Chondrocyte (in vitro differentiated cells): ENCODE measurements at places on chromosomes 6 and 20. TPM values are rescaled to one million over a fixed set of nuclear protein-coding genes. Genes with fewer than 3 reads are reported as not detected.
A peak's percentile ranks its signal among the peaks of the same experiment; 100 is the strongest.

- no peak for DNase-seq
Measured at GRCh38 chr6:57226221-57226620, 4.1 kb upstream of the RAB23 start.

- no peak for DNase-seq
Measured at GRCh38 chr6:16103722-16104121, 25.2 kb upstream of the MYLIP start.

- DNase-seq = no peak
Measured at GRCh38 chr6:747028-747427, 54.1 kb upstream of the EXOC2 start.

GRCh38 chr20:4608861-4609260 lies 112.8 kb upstream of the PRND start:
- DNase-seq = no peak

GRCh38 chr6:149691201-149691600 lies 26.7 kb downstream of the LATS1 start:
- DNase-seq = no peak

GRCh38 chr20:56899506-56899905 lies 270.4 kb downstream of the TFAP2C start:
- no peak for DNase-seq

DNA sequence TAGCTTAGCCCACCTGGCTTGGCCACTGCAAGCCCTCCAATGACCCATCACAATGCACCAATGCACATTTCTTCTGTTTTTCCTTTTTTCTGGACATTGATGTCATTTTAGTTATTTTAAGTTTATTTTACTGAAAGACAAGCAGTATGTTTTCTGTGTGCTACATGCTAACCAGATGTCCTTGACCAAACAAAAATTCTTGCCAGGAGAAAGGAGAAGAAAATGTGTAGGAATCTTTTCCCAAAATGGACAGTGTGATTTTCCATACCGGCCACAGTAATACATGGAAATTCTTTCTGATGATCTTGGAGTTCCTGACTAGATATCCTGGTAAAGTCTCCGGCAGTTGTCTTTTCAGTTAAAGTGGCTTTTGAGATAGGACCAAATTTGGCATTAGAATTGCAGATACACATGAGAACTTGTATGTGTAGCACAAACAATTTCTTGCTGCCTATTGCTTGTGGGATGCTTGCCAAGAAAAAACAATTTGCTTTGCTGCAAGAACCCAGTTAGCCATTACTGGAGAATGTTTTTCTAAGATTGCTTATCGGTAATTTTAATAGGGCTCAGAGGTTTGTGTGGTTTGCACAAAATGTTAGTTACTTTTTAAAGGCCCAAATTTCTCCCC lies 696.5 kb upstream of the CITED2 start:
- no peak for DNase-seq

- DNase-seq = peak; percentile 46
Measured at GRCh38 chr20:48739395-48740291, 88.2 kb downstream of the PREX1 start.

GRCh38 chr20:34951252-34951651 lies 4.4 kb downstream of the GSS start:
- DNase-seq = no peak

- no peak for DNase-seq
Measured at GRCh38 chr6:39982720-39983119, 48.5 kb upstream of the MOCS1 start.

GRCh38 chr20:44961870-44962267 lies 1.7 kb upstream of the TOMM34 start:
- DNase-seq = no peak

DNA sequence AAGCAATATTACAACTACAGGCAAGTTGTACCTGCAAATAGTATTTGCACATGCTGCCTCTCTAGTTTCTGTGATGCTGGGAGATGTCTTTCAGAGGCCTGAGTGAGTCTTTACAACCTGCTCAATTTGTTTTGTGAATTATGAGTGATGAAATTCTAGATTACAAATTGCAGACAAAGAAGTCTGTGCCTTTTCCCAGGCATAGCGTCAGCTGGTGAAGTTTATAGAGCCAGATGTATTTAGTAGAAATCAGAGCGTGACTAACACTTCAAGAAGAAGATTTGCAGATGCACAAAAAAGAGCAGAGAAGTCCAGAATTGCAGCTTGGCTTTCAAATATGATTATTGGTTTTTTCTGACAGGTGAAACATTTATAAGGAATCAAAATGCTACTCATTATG lies 289.9 kb downstream of the PLCB1 start:
- DNase-seq = no peak

DNA sequence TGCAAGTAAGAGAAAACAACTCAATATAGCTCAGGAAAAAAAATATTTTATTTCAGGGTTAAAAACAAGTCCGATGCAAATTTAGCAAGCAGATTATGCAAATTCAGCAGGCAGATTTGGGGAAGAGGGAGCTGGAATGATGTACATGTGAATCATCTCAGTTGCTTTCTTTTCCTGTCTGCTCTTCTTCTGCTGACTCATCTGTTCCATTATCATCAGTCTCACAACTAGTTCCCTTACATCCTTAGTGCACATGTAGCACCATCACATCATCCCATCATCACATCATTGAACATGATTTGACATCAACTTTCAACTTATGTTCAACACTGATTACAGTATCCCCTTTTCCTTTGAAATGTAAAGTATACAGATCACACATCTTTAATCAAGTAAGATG lies 11.5 kb upstream of the DEFB113 start:
- DNase-seq = no peak

- no peak for DNase-seq
Measured at GRCh38 chr20:21503345-21503744, 10.5 kb downstream of the NKX2-2 start.

- DNase-seq = no peak
Measured at GRCh38 chr20:46323557-46323956, 15.3 kb upstream of the CDH22 start.

DNA sequence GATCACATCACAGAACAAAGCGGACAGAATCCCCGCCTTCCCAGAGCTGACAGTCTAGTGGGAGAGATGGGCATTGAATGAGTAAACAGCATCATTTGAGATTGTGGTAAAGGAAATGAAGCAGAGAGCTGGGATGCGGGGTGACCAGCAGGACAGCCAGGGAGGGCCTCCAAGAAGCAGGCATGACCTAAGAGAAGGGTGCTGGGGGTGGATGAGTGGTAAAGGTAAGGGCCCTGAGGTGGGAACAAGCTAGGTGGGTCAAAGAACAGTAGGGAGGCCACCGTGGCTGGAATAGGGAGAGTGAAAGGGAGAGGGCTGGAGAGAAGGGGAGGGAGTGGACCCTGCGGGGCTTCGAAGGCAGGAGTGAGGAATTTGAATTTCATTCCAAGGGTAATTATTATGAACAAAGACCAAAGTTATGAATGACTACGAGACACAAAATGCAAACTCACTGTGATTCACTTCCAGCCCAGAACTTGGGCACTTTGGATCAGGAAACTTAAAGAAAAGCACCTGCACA lies 61.4 kb downstream of the CEBPB start:
- DNase-seq = no peak

GRCh38 chr6:334536-335510 lies 42.5 kb downstream of the DUSP22 start:
- DNase-seq = no peak

DNA sequence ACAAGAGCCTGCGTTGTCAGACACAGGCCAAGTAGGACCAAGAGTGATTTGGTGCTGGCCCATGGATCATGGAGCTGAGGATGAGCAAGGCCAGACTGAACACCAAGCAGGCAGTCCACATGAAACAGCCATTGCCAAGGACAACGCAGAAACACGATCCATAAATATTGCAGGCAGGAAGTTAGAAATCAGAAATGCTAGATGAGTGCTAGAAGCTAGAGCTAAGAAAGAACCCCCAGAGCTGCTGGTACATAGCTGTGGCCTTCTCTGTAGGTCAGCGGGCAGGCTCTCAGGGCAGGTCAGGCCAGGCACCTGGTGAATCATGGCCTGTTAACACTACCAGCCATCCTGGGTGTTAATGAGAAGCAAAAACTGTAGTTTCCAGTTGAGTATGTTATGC lies 119.7 kb downstream of the ALDH8A1 start:
- DNase-seq = no peak

- no peak for DNase-seq
Measured at GRCh38 chr6:44327760-44328159, 14.6 kb upstream of the AARS2 start.

DNA sequence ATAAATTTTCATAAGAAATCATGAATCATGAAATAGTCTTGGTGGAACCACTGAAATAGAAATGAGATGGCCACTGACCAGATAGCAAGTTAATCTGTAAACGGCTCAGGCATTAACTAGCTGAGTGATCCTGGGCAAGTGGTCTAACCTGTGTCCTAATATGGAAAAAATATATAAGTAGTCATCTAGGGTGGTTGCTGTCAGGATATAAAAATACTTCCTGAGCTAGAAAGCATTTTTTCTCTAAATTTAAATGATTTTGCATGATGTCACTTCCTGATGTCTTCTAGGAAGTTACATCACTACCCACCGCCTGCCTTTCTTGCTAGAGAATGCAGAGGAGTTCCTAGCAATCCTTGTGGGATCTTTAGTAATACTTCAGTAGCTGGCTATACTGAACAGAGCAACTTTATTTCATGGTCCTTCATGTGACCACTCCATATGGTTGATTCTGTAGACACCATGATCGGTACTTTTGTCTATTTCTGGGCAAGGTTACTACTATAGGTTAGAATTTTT lies 228.1 kb upstream of the CEP162 start:
- no peak for DNase-seq

DNA sequence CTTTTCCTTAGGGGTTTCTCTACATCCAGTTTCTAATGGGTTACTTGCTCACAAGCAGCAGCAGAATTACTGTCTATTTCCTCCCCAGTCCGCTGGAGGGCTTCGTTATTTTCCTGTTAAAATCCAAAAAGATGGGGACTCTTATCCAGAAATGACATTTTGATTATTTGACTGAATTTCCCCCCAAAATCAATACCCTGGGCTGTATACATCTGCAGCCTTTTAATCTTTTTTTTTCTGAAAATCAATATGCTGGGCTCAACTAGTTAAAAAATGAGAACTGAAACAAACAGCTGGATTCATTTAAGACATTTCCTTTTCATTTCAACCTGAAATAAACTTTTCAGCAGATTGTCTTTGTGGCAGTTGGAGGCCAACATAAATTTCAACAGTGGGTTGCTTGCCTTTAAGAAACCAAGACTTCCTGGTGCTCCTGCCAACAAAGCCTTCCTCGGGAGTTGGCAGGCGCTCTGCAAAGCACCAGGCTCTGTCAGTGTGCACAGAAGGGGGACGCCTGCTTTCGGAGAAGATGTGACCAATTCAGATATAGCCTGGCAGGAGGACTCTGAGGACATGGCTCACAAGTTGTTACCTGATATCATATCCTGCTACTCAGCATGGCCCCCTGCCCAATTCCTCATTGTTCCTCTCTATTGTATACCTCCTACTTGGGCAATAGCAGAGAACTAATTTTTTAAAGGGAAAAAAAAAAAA lies 204.7 kb upstream of the ARG1 start:
- no peak for DNase-seq

DNA sequence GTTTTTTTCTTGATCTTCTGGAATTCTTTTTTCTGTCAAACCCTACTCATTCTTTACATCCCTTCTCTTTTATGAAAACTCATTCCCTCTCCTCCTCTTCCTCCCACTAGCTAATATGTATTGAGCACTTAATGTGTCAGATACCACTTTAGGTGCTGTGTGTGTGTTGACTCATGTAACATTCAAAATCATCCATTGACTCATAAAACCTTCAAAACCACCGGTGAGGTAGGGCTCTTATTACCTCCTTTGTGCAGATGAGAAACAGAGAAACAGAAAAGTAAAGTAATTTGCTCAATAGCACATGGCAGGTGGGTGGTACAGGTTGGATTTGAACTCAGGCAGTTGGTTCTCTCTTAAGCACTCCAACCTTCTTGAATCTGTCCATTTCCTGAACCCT lies 136.3 kb upstream of the NEDD9 start:
- no peak for DNase-seq

- DNase-seq = no peak
Measured at GRCh38 chr20:21739161-21739560, 33.7 kb downstream of the PAX1 start.

DNA sequence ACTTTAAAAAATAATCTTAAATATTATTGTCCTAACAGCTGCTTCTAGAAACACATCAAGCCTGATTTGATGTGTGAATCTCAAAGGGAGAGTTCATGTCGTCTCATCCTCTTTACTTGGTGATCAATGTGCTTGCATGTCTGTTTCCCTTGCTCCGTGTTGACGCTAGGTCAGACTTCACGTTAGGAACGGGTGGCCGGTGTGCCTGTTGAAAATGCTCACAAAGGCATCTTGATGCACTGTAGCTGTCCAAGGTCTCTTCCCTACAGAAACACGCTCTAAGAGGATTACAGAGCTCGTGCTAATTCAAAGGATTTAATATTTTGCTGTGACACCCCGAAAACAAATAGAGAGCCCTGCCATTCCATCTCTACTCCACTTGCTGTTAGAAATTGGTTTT lies 84.6 kb downstream of the ID4 start:
- no peak for DNase-seq

DNA sequence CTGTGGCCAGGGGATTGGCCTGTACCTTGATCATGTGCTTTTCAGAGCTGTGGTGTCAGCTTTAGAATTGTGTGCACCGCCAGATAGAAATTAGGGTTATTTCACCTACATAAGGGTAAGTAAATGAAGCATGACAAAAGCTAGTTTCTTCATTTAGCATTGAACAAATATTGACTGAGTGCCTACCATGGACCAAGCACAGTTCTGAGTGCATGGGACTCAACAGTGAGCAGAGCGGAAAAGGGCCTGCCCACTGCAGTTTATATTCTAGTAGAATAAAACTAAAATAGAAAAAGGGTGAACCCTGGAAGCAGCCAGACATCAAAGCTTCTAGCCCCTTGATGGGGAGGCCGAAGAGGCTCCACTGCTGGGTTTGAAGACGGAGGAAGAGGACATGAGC lies 25.6 kb downstream of the ECT2L start:
- no peak for DNase-seq

- DNase-seq = no peak
Measured at GRCh38 chr6:95230071-95230740, 347.1 kb upstream of the MANEA start.

Gene HLA-DRB1
- total RNA-seq = not detected in 3 replicates

Gene PPIL1
- 25.0 to 33.5 TPM (median 25.6 TPM) in 3 replicates for total RNA-seq

Gene IL17F
- not detected in 3 replicates for total RNA-seq

Gene BCAS4
- total RNA-seq = 6.7 to 7.6 TPM (median 7.4 TPM) in 3 replicates

Gene RSPO3
- 0.21 to 18.1 TPM (median 0.22 TPM) in 3 replicates for total RNA-seq

Gene AVP
- total RNA-seq = not detected in 3 replicates

Gene HLA-DQA2
- not detected in 3 replicates for total RNA-seq

Gene ZNF217
- total RNA-seq = 26.9 to 28.7 TPM (median 27.0 TPM) in 3 replicates

Gene MEP1A
- not detected in 3 replicates for total RNA-seq

Gene DOK5
- total RNA-seq = 8.7 to 14.3 TPM (median 9.0 TPM) in 3 replicates

Gene TNFAIP3
- total RNA-seq = 6.4 to 11.0 TPM (median 7.2 TPM) in 3 replicates
